ENCODE measurements at places on chromosomes 1 and 21. TPM values are rescaled to one million over a fixed set of nuclear protein-coding genes. Genes with fewer than 3 reads are reported as not detected.

GRCh38 chr1:44222397-44223186 is 9.3 kb downstream of the DMAP1 start:
- no peaks in the 10 kb centered on the region for H3K4me1 ChIP-seq
- DNase-seq: no peak
- H3K4me3 ChIP-seq: no peak overlapping the region
- peaks cover 26% of the 10 kb centered on the region for H3K36me3 ChIP-seq
- H3K27ac ChIP-seq: no peak overlapping the region
- H3K27me3 ChIP-seq: no peaks in the 10 kb centered on the region

GRCh38 chr1:154193821-154194220 is 1.9 kb upstream of the TPM3 start:
- no peak overlapping the region for H3K27ac ChIP-seq
- H3K36me3 ChIP-seq: no peaks in the 10 kb centered on the region
- H3K27me3 ChIP-seq: peaks cover 9% of the 10 kb centered on the region

DNA sequence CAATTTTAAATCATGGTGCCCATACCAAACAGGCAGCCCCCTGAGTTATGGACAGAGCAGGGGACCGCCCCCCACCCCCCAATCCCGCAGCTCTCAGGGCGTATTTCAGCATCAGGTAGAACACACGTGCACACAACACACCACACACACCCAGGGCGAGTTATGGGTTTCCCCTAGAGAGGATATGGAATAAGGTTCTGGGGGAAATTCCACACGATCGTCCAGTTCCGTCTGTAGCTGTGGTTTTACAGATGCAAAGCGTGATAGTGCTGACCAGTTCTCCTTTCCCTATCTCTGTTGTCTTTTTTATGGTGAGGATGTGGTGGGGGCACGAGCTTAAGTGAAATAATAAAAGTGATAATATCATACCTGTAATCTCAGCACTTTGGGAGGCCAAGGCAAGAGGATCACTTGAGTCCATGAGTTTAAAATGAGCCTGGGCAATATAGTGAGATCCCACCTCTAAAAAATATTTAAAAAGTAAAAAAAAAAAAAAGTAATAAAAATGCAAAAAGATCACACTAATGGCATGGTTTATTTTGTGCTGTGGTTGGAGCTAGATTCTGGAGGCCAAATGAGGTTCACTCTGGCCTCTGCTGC is 25.1 kb downstream of the C2CD2 start:
- H3K27ac ChIP-seq: no peak overlapping the region
- peaks cover 57% of the 10 kb centered on the region for H3K4me1 ChIP-seq
- H3K27me3 ChIP-seq: no peaks in the 10 kb centered on the region
- H3K4me3 ChIP-seq: no peak overlapping the region

DNA sequence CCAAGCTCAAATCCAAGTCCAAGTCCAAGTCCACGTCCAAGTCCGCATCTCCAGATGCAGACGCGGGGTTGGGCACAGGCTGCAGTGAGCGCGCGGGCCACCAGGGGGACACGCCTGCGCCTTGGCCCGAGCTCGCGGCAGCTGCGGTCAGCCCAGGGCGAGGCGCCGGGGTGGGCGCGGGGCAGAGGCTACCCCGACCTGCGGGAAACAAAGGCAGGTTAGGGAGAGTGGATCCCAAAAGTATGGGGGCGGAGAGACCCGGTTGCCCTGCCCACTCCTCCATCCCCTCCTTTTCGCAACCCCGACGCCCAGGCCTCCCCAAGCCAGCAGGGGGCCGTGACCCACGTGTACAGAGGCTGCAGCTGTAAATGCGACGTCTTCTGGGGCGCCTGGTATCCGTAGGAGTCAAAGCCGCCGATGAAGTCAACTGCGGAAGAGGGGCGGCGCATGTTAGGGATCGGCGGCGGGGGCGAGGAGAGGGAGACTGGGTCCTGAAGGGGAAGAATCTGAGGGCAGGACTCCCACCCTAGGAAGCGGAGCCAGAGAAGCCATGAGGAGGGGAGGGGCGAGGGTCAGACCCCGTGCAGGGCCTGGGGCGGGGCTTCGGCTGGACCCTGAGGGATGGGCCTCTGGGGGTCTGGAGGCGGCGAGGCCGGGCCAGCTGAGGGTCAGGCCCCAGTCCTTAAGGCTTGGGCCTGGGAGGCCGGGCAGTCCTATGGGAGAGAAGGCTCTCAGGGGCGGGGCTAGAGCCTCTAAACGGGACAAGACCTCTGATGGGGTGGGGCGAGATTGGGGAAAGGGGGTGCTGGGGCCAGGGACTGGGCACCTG is 58.0 kb downstream of the NKAIN1 start:
- DNase-seq: no peak
- no peaks in the 10 kb centered on the region for H3K27me3 ChIP-seq
- no peak overlapping the region for H3K4me3 ChIP-seq
- peaks cover 3% of the 10 kb centered on the region for H3K36me3 ChIP-seq
- H3K4me1 ChIP-seq: no peaks in the 10 kb centered on the region
- H3K27ac ChIP-seq: no peak overlapping the region

DNA sequence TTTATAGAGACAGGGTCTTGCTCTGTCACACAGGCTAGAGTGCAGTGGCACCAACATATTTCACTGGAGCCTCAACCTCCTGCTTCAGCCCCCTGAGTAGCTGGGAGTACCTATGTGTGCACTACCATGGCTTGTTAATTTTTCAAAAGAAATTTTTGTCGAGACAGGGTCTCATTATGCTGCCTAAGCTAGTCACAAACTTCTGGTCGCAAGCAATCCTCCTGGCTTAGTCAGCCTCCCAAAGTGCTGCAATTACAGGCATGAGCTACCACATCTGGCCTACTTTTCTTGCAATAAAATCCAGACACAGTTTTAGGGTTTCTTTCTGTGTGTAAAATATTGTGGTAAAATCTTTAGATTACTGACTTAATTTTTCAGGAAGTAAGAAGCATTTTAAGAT is 27.9 kb upstream of the NTPCR start:
- peaks cover 16% of the 10 kb centered on the region for H3K4me1 ChIP-seq
- DNase-seq: no peak
- no peaks in the 10 kb centered on the region for H3K36me3 ChIP-seq
- H3K27me3 ChIP-seq: no peaks in the 10 kb centered on the region
- H3K4me3 ChIP-seq: no peak overlapping the region

DNA sequence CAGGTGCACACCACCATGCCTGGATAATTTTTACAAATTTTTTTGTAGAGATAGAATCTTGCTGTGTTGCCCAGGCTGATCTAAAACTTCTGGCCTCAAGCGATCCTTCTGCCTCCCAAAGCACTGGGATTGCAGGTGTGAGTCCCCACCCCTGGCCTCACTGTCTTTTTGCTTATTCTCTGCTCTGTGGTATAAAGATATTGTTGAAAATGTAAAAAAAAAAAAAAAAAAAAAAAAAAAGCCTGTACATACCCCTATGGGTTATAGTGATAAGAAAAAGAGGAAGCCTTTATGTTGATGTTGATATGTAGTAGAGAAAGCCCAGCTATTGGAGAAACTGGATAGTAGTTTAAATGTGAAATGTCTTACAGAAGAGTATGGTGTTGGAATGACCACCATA is 125.8 kb downstream of the XPR1 start:
- peaks cover 13% of the 10 kb centered on the region for H3K36me3 ChIP-seq
- H3K4me1 ChIP-seq: no peaks in the 10 kb centered on the region
- H3K4me3 ChIP-seq: no peak overlapping the region
- H3K27ac ChIP-seq: no peak overlapping the region
- no peak for DNase-seq

- no peaks in the 10 kb centered on the region for H3K4me1 ChIP-seq
- H3K4me3 ChIP-seq: no peak overlapping the region
- no peaks in the 10 kb centered on the region for H3K27me3 ChIP-seq
These were observed 52.0 kb upstream of the ACTRT2 start for GRCh38 chr1:2969011-2969844.

- peaks cover 27% of the 10 kb centered on the region for H3K27me3 ChIP-seq
- no peaks in the 10 kb centered on the region for H3K4me1 ChIP-seq
- H3K27ac ChIP-seq: no peak overlapping the region
- no peak overlapping the region for H3K4me3 ChIP-seq
- no peaks in the 10 kb centered on the region for H3K36me3 ChIP-seq
These were observed 184.0 kb upstream of the C1orf174 start for GRCh38 chr1:4084048-4084431.

GRCh38 chr1:23902321-23903278 is 10.6 kb downstream of the CNR2 start:
- DNase-seq: peak; percentile 39
- no peaks in the 10 kb centered on the region for H3K4me1 ChIP-seq
- no peak overlapping the region for H3K27ac ChIP-seq
- peaks cover 68% of the 10 kb centered on the region for H3K27me3 ChIP-seq

GRCh38 chr1:152009691-152010090 is 16.0 kb upstream of the S100A10 start:
- no peaks in the 10 kb centered on the region for H3K36me3 ChIP-seq

The TRIM67 gene
- 0.04 TPM for total RNA-seq

The DHRS3 gene
- total RNA-seq: 1,086 TPM

The WNT3A gene
- not detected for total RNA-seq

The LCE1D gene
- total RNA-seq: not detected

The FAM72D gene
- 1.1 TPM for total RNA-seq
